Nephron progenitor cell (in vitro differentiated cells): ENCODE measurements at places on chromosomes 12 and 14.
A peak's percentile ranks its signal among the peaks of the same experiment; 100 is the strongest.

GRCh38 chr12:89326239-89327040, 25.9 kb downstream of the DUSP6 start:
- DNase-seq = peak; percentile 58

DNA sequence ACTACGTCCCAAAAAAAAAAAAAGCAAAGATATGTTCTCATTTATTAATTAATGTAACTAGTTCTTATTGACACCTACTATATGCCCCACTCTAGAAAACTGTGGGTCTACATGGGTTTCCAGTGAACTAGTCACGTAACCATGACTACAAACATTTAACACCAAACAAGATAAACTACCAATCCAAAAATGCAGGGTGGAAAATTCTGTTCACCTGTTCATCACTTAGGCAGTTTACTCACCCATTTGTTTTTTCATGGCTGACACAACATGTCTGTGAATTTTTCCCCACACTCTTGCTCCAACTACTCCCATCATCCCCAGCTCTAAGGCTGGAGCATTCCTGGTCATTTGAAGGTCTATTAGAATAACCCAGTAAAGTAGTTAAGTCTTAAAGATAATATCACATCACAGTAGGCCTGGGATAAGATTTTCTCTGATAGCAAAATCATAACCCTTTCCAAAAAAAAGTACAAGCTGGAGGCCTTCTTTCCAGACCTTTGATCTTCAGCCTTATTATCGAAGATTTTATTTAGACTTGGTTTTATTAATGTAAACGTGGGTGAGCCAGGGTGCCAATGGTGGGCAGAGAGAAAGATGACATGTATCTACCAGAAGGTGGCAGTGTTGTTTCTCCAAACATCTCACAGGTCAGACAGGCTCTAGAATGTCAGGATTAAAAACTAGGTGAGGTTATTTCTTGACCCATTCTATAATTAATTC, 61.6 kb upstream of the DAAM1 start:
- peak; percentile 28 for DNase-seq

- no peak for DNase-seq
Observed at GRCh38 chr12:121184425-121184824, 25.5 kb upstream of the P2RX4 start.

- DNase-seq = no peak
Observed at GRCh38 chr12:16063726-16064125, 152.6 kb downstream of the DERA start.
